ENCODE measurements at places on chromosomes 5 and 9. TPM values are rescaled to one million over a fixed set of nuclear protein-coding genes. Genes with fewer than 3 reads are reported as not detected.

DNA sequence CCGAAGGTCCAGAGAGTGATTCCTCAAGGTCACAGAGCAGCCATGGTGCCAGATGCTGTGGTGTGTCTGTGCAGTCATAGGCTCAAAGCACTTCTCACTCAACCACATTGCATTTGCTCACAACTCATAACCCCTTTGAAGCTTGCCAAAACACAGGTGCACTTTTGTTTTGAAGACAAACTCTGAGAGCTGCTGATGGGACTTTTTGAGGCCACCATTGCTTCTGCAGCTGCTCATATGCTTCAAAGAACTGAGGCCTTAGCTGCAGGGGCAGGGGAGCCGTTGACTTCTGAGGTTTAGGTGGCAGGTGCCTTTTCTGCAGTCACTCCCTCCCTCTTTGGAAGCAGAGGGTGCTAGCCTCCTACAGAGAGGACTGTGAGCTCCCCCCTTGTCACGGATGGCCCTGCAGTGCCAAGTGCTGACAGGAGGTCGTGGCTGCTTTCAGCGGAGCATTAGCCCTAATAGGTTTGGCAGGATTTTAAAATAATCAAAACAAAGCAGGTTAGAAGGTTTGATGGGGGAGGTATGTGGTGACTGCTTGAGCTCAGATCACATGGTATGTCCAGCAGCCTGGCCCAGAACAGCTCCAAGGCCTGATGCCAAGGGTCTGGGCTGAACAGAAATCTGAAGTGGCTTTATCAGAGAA, 232.1 kb downstream of the MAN2A1 start:
- no peak for DNase-seq

Gene DPYSL3
- total RNA-seq = 60.4 TPM

Gene NEURL1B
- total RNA-seq = 5.4 TPM

DNA sequence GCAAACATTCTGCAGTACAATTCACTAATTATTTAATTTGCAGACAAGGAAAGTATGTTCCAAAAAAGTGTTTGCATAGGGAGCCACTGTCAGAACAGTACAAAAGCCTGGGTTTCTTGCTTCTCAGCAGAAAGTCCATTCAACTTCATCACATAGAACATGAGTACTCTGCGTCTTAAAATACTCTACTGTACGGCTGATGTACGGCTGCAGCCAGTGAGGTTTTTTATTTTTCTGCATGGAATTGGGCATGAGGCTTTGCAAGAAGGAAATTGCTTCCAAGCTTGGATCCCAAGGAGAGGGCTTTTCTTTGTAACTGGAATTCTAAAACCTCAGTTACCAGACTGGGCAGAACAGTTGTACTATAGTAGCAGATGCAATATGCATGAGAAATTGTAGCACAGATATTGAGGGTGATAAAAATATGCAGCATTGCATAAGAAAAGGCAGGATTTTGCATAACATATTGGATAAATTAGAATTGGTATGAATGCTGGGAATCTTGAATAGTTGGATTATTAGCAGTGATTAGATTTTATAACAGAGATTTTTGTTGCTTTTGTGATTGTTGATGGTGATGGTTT, 178.1 kb upstream of the CDH9 start:
- DNase-seq = no peak

Gene OMD
- 148 TPM for total RNA-seq

DNA sequence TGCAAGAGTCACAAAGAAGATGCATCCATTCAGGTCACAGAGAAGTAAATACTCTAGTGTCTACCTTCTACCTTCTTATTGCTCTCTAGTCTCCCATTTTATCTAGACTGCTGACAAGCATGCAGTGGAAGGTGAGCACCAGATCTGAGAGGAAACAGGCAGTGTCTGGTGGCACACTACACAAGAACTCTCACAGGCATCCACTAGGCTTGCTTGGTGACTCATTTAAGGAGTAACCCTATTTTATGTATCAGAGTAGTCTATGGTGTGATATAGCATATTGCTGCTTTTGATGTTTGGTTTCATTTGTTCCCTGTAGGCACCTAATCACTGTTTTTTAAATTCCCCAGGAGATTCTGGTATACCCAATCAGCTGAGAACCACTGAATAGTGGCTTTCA, 1.6 kb upstream of the THBS4 start:
- no peak for DNase-seq

DNA sequence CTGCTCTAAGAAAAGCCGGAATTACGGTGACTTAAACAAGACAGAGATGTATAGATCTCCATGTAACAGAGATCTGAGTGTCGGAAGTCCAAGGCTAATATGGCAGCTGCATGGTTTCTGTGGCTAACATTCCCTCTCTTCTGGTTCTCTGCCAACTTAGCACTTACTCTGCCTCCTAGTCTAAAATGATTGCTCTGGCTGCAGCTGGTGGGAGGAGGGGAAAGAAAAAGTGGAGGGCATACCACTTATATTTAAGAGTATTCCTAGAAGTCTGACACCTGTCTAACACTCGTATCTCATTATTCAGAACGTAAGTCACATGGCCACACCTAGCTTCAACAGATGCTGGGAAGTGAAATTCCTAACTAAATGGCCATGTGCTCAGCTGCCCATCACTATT, 551.5 kb upstream of the TLE4 start:
- DNase-seq = no peak

Gene PCDHB8
- total RNA-seq = 3.1 TPM

Gene SPINK7
- total RNA-seq = not detected

GRCh38 chr9:15553528-15553898, 670 bp downstream of the CCDC171 start:
- no peak for DNase-seq

GRCh38 chr5:159933531-159934485, 17.5 kb downstream of the ADRA1B start:
- no peak for DNase-seq

Gene MED7
- total RNA-seq = 10.4 TPM

DNA sequence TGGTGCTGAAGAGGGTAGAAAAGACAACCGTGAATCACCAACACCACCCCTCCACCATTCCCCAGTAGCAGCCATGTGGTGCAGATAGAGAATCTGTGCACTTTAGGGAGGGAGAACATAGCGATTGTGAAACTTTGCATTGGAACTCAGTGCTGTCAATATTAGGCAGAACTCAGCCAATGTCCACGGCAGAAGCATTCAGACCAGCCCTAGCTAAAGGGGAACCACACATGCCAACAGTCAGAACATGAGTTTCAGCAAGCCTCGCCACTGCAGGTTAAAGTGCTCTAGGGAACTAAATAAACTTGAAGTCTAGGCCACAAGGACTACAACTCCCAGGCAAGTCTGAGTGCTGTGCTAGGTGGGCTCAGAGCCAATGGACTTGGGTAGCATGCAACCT, 38.5 kb upstream of the DEPDC1B start:
- DNase-seq = no peak

GRCh38 chr5:131854134-131854533, 57.3 kb upstream of the FNIP1 start:
- DNase-seq = no peak

GRCh38 chr5:131769336-131769735, 27.5 kb downstream of the FNIP1 start:
- no peak for DNase-seq

- no peak for DNase-seq
Observed at GRCh38 chr5:173341961-173342430, 13.8 kb upstream of the STC2 start.

GRCh38 chr5:21238786-21239185, 1250.8 kb upstream of the CDH18 start:
- DNase-seq = no peak

Gene SVEP1
- total RNA-seq = 2.0 TPM

- no peak for DNase-seq
Observed at GRCh38 chr5:116480894-116481510, 93.6 kb downstream of the SEMA6A start.

GRCh38 chr5:78354066-78354670, 6.2 kb upstream of the SCAMP1 start:
- DNase-seq = no peak

DNA sequence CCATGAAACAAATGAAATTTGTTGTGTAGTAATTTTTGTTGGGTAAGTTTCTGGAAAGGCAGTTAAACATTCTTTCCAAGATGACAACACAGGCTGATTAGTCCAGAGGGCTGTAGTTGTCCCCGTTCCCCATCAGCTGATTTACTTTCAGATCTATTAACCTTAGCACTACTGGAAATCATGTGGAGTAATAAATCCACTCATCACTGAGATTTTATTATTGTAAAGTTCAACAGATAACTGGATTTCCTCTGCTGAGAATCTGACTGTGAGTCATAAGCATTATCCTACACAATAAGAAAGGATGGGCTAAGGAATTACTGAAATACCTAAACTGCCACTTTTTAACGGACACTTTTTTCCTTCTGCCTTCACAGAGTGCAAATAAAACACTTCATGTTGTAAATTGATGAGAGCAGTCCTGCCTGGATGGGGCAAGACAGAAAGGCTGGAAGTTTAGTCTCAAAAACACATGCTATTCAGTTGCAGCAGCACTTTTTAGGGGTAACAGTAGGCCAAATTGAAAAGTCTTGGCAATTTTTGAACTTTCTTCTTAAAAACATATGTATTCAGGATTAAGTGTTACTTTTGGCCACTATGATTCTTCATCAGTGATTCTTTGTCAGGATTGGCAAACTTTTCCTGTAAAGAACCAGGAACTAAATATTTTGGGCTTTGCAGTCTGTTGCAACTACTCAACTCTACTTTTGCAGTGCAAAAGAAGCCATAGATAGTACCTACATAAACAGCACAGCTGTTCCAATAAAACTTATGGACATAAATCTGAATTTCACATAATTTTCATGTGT, 7.0 kb downstream of the STOM start:
- DNase-seq = no peak

DNA sequence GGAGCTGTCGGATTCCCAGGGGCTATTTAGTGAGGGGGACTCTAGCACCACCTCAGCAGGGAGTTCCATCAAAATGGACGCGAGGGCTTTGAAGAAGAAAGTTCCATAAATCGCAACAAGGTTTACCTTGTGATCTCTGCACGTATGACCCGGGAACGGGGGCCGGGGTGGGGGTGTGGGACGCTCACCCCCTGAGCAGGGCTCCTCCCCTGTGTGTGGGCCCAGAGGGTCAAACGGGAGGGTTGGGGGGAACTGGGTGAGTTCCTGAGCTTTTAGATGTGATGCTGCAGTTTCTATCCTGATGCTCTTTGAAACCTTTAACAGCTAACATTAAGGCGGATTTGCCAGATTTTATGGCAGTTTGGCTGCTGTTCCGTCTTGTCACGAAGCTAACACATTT, 18.9 kb upstream of the LRRC14B start:
- DNase-seq = peak; percentile 56

Gene EXOSC2
- total RNA-seq = 27.7 TPM

GRCh38 chr5:98066910-98067309, 706.6 kb upstream of the RGMB start:
- DNase-seq = no peak

Measured in chondrocyte (in vitro differentiated cells).